WTC11 (cell line): ENCODE measurements at places on chromosomes 5 and 9. TPM values are rescaled to one million over a fixed set of nuclear protein-coding genes. Genes with fewer than 3 reads are reported as not detected.

CDKN2B-AS1 gene
- total RNA-seq, result 0.21 to 0.24 TPM in 2 of 3 replicates, not detected in the other

- DNase-seq, result no peak
- H3K4me3 ChIP-seq, result no peak overlapping the region
- H3K36me3 ChIP-seq, result no peaks in the 10 kb centered on the region
- H3K27me3 ChIP-seq, result peaks cover 20% of the 10 kb centered on the region
- no peaks in the 10 kb centered on the region for H3K4me1 ChIP-seq
Measured at GRCh38 chr5:169294621-169295020, 6.3 kb downstream of the SLIT3 start.

GRCh38 chr5:131463656-131464055 is 171.4 kb downstream of the RAPGEF6 start:
- H3K27ac ChIP-seq, result no peak overlapping the region
- H3K36me3 ChIP-seq, result peaks cover 12% of the 10 kb centered on the region
- H3K4me1 ChIP-seq, result no peaks in the 10 kb centered on the region
- no peak for DNase-seq
- no peak overlapping the region for H3K4me3 ChIP-seq
- no peaks in the 10 kb centered on the region for H3K27me3 ChIP-seq

- no peaks in the 10 kb centered on the region for H3K27me3 ChIP-seq
- peak overlapping the region; percentile 83; the same call in 1 of the 2 replicates for H3K27ac ChIP-seq
- peaks cover 74% of the 10 kb centered on the region for H3K4me1 ChIP-seq
- peaks cover 27% of the 10 kb centered on the region for H3K36me3 ChIP-seq
- H3K4me3 ChIP-seq, result no peak overlapping the region
- no peak for DNase-seq
Measured at GRCh38 chr9:127250896-127251391, 13.6 kb upstream of the GARNL3 start.

DNA sequence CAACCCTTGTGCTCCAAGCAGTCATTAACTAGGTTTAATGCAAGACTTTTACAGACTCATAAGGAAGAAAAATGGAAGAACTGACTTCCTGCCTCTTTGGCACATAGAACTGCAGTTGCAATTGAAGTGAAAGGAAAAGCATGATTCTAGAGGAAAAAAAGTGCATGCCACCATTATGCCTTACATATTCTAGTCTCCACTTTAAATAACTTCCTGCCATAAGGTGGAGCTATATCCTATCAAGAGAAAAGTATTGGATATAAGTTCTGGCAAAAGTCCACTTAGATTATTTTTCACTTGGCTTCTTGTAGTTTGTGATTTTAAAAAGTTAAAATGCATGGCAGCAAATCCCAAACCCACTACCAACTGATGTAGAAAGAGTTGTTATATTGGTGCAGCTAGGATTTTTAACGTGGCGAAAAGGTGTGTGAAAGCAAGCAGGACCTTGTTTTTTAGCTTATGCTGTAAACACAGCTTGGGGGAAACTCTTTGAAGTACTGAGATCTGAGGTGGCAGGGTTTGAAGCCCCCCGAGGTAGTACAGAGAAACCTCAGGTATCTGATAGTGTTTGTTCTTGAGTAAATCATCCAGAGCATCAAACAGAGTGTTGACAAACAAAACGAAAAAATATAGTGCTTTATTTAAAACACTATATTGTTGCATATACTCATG is 117.9 kb downstream of the ANXA1 start:
- H3K27ac ChIP-seq, result peak overlapping the region; percentile 54; the same call in 1 of the 2 replicates
- H3K27me3 ChIP-seq, result no peaks in the 10 kb centered on the region; the same call in 1 of the 2 replicates
- no peak for DNase-seq
- H3K4me3 ChIP-seq, result no peak overlapping the region
- H3K4me1 ChIP-seq, result peaks cover 11% of the 10 kb centered on the region
- no peaks in the 10 kb centered on the region for H3K36me3 ChIP-seq

NTRK2 gene
- total RNA-seq, result 0.02 to 0.05 TPM (median 0.05 TPM) in 3 replicates

DNA sequence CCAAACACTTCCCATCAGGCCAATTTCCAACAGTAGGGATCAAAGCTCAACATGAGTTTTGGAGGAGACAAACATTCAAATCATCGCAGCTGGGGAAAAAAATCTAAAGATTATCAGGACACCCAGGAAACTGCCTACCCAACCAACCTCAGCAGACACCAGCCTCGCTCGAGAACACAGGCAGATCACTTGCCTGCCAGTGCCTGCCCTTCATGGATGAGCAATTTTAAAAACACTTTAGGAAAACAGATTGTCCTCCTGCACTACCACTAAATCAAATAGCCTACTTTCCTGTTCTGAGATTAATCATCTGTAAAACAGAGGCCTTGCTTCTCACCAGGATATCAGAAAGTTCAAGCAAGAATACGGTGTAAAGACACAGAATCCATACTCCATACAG is 14.7 kb upstream of the TMEM174 start:
- no peaks in the 10 kb centered on the region for H3K36me3 ChIP-seq
- no peak overlapping the region for H3K4me3 ChIP-seq
- no peak for DNase-seq
- H3K4me1 ChIP-seq, result peaks cover 10% of the 10 kb centered on the region
- H3K27me3 ChIP-seq, result no peaks in the 10 kb centered on the region

ORM1 gene
- 3.9 to 7.2 TPM (median 5.4 TPM) in 3 replicates for total RNA-seq

CD72 gene
- 2.9 to 4.6 TPM (median 4.5 TPM) in 3 replicates for total RNA-seq

PLGRKT gene
- total RNA-seq, result 19.2 to 26.3 TPM (median 25.0 TPM) in 3 replicates

- no peak for DNase-seq
- no peaks in the 10 kb centered on the region for H3K36me3 ChIP-seq
- H3K27me3 ChIP-seq, result no peaks in the 10 kb centered on the region
- no peaks in the 10 kb centered on the region; the same call in 1 of the 2 replicates for H3K4me1 ChIP-seq
- H3K27ac ChIP-seq, result no peak overlapping the region
- no peak overlapping the region for H3K4me3 ChIP-seq
Measured at GRCh38 chr5:23012842-23013241, 159.7 kb upstream of the CDH12 start.

GAPT gene
- not detected in 3 replicates for total RNA-seq

DNA sequence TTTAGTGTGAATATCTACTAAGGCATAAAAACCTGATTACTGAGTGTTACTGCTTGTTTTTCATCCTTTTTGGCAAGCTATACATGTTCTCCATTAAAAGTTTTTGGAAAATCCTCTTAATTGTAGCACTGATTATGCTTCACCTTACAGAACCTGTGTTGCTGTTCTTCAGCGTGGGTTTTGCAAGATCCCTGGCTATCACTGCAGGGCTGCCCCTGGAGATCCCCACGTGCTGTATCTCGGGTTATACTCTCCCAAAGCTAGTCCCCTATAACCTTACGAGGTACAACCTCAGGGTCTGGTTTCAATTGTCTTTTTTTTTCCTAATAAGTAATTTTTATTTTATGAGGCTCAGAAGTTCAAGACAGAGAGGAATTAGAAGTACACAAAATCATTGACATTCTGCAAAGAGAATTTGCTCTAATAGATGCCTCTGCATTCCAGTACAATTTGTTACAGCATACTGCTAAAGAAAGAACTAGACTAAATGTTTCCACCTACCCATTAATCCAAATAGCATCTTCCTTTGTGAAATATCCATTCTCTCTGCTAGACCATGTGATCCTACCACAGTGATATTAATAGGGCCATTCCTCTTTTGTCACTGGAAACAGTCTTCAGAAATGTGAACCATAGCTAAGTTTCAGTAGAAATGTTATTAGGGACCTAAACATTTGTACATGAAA is 25.8 kb upstream of the CAMK4 start:
- DNase-seq, result no peak
- H3K4me1 ChIP-seq, result peaks cover 15% of the 10 kb centered on the region
- H3K27ac ChIP-seq, result no peak overlapping the region
- no peaks in the 10 kb centered on the region for H3K27me3 ChIP-seq
- H3K36me3 ChIP-seq, result no peaks in the 10 kb centered on the region
- no peak overlapping the region for H3K4me3 ChIP-seq

GRCh38 chr5:78830528-78831046 is 154.5 kb downstream of the ARSB start:
- no peak for DNase-seq
- peaks cover 9% of the 10 kb centered on the region for H3K4me1 ChIP-seq
- H3K4me3 ChIP-seq, result no peak overlapping the region
- H3K27ac ChIP-seq, result no peak overlapping the region
- H3K27me3 ChIP-seq, result no peaks in the 10 kb centered on the region

DNA sequence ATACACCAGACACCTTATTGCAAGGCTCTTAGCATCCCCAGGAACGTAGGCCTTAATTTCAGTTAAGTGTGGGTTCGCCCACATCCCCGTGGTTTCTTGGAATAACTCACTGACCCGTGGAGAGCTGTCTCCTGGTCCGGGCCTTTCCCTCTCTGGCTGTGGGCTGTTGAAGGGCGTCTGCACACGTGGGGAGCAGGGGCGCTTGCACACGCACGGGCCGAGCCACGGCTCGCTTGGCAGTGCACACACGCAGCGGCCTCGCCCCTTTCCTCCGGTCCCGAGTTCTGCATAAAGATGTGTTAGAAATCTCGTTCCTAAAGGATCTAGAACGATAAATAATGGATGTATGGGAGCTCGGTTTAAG is 141.9 kb downstream of the PBX3 start:
- peak overlapping the region; percentile 86 for H3K4me3 ChIP-seq
- H3K27ac ChIP-seq, result peak overlapping the region; percentile 91
- no peaks in the 10 kb centered on the region for H3K36me3 ChIP-seq
- peak; percentile 16 for DNase-seq
- H3K4me1 ChIP-seq, result peaks cover 86% of the 10 kb centered on the region
